ENCODE measurements at places on chromosomes 7 and 10.

DNA sequence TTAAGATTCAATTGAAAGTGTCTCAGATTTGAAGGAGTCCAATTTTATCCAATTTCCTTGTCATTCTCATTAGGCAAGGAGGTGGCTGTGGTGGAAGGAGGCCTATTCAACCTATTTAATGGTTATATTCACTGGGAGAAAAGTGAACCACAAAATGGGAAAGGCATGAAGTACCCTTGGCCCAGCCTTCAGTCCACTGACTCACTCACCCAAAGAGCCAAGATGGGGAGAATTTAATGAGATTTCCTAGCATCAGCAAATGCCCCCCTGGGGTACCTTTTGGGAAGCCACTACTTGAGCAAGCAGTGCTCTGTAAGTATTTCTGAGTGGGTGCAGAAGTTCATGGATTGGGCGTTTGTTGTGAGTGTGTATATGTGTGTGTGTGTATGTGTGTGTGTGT is 144.1 kb downstream of the NRP1 start:
- no peak for DNase-seq

DNA sequence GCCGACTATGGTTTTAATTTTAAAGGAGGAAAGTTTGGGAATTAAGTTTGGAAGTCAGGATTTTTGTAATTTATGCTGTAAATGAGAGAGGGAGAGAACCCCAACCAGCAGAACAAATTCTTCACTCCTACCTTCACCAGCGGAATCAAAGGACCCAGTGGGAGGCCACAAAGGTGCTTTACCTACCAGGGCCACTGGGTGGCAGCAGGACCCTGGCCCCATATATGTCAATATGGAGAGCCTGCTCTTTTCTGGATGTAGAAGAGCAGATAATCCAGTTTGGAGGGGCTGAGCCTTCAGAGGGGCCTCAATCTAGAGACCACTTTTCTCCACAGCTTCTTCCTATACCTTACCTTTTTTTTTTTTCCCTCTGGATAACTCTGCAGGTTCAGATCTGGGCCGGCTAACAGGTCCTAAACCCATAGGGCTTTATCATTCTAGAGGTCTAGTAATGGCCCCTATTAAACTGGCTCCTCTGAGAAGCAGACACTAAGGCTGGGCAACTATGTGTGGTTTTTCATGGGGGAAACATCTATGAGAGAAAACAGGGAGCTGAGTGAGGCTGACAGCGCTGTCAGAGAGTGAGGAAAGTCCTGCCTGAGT is 8.5 kb upstream of the SCD start:
- peak; percentile 75 for DNase-seq

- no peak for DNase-seq
Observed at GRCh38 chr7:118948508-118948907, 724.0 kb downstream of the ANKRD7 start.

- DNase-seq = no peak
Observed at GRCh38 chr7:39493934-39494333, 72.3 kb upstream of the YAE1 start.

DNA sequence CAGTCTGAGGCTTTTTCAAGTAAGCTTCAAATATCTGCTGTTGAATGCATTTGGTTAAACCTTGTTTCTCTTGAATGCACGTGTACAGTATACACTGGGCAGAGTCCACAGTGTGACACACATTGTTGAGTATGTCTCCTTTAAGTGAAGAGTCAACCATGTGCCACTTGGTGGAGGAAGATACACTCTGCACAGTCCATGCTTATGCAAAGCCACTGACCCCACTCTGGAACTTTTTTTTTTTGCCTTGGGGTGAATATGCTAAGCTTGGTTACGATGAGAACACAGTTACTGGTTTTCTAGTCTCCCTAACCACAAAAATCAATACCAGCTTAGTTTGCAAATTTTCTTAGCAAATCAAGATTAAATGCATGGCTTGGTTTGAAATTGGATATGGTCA is 186.8 kb upstream of the VIPR2 start:
- no peak for DNase-seq

GRCh38 chr7:46363688-46364087 is 442.6 kb upstream of the IGFBP3 start:
- no peak for DNase-seq

- DNase-seq = no peak
Observed at GRCh38 chr7:47295606-47296005, 286.3 kb downstream of the TNS3 start.

- peak; percentile 68 for DNase-seq
Observed at GRCh38 chr7:6589829-6590644, at the start of gene INTS15. TSS of gene INTS15 (plus strand) at chr7:6590021. CDS start at chr7:6590284, 263 bp downstream.

DNA sequence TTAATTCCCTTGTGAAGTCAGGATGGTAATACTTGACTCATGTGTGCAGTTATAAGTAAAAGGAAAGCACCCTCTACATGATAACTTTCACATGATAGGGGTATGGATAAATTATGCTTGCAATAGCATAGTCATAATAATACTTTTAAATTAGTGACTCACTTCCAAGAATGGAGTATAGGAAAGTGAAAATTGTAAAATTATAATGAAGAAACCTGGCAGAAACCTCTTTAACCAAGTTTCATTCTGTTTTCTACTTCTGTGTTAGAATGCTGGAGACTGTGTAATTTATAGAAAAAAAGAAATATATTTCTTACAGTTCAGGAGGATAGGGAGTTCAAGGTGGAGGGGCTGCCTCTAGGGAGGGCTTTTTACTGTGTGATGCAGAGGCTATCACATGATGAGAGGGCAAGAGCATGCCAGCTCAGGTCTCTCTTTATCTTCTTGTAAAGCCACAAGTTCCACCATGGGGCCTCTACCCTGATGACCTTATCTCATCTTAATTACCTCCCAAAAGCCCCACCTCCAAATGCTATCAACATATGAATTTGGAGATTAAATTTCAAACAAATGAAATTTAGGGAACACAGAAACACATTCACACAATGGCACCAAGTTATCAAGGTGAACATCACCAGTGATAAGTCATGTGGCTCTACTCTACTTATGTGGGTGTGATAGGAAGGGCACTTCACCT is 43.2 kb downstream of the HDAC9 start:
- no peak for DNase-seq

DNA sequence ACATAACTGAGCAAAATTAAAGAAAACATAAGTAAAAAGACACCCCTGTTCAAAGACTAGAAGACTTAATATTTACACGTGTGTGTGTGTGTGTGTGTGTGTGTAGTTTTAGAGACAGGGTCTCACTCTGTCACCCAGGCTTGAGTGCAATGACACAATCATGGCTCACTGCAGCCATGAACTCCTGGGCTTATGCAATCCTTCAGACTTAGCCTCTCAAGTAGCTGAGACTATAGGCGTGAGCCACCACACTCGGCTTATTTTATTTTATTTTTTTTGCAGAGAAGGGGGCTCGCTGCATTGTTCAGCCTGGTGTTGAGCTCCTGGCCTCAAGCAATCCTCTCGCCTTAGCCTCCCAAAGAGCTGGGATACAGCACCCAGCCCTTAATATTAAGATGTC is 90.3 kb downstream of the JMJD1C start:
- DNase-seq = no peak

DNA sequence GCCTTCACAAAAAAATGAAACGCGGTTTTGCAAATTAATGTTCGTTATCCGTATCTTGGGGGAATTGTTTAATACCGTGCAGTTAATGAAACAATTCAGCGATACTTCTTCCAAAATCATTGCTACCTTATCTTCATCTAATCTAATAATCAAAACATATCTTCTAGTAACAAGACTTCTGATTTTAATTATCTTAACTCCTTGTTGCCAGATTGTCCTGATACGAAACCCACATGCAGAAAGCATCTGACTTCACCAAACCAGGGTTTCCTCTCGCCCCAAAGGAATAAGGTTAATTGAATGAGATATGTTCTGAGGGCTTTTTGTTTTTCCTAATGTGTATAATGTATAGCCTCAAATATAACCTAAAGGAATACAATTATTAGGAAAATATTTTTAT is 105.2 kb upstream of the SH2B2 start:
- no peak for DNase-seq

DNA sequence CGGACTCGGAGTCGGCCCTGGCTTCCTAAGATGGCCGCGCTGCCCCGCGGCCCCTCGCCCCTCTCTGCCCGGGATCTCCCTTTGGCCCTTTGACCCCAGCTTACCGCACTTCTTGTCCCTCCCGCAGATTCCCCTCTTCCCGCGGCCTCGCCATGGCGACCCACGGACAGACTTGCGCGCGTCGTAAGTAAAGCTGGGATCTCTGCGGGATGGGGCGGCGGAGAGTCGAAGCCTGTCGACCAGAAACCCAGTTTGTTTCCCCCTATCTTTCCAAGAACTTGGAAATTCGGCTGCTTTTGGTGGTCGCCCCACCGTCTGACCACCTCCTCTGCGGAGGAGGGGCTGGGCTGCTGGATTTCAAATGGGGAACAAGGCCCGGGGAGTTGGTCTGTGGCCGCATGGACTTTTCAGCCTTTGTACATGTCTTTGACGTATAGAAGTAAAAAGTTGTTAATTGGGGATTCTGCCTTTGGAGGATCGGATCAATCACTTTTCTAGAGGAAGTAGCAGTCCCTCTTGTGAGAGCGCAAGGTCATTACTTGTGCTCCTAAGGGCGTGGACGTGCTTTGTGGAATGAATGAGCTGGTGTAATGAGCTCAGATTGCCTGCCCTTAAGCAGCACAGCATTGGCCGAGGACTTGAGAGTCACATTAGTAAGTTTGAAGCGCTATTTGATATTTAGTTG is 553 bp downstream of the VDAC2 start:
- DNase-seq = no peak

- DNase-seq = no peak
Observed at GRCh38 chr10:126061526-126061925, 165.2 kb downstream of the FANK1 start.

GRCh38 chr7:2000746-2001321 is 231.9 kb downstream of the MAD1L1 start:
- no peak for DNase-seq

- DNase-seq = no peak
Observed at GRCh38 chr7:72924386-72924732, 536 bp upstream of the POM121 start.

- no peak for DNase-seq
Observed at GRCh38 chr7:98278936-98279335, 2.5 kb upstream of the BRI3 start.

DNA sequence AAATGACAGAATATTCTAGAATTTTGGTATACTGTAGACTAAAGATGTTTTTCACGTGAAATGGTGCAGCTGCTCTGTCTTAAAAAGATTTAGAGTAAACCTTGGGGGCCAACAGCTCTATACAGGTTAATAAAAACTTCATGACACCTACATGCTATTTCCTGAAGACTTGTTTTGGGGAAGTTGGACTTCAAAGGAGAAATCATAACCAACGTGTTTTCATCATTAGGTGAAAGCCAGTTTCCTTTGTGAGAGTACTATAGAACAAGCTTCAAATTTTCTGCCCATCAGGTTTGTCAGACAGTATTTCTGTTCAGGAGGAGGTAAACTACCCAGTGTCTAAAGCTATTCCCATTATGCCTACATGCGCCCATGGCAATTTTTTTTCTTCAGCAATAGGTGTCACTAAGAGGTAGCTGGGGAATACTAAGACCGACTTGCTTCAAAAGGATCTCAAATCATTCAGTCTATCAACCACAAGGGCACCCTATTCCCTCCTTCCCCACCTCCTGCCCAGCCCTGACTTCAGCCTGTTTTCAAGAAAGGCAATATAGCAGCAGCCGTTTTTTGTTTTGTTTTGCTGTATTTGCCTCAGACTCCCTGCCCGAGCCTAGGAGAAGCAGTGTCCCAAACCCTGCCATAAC is 237.3 kb upstream of the SP8 start:
- DNase-seq = no peak

DNA sequence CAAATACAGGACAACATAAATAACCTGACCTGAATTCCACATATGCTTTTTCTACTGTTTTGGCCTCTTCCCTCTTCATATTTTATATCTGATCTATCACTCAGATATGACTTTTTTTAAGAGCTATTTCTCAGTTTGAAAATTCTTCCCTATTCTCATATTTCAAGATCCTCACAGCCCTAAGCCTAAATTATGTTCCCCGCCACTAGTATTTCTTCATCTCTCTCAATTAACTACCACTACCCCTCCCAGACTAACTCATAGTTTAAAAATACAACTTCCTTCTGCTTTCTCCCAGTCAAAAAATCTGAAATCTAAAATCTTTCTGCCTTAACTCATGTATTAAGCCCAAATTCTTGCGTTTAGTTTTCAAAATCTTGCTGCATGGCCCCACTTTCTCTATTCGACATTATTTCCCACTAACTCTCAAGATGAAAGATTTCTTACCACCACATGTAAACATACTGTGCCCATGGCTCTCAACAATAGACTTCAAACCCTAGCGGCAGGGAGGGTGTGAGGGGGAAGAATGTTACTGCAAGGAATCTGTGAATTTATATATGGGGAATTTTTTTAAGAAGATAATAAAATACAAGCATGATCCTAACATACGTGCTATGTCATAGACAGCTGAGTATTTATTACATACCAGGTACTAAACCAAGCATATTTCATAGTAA is 64.6 kb downstream of the TFEC start:
- DNase-seq = no peak

DNA sequence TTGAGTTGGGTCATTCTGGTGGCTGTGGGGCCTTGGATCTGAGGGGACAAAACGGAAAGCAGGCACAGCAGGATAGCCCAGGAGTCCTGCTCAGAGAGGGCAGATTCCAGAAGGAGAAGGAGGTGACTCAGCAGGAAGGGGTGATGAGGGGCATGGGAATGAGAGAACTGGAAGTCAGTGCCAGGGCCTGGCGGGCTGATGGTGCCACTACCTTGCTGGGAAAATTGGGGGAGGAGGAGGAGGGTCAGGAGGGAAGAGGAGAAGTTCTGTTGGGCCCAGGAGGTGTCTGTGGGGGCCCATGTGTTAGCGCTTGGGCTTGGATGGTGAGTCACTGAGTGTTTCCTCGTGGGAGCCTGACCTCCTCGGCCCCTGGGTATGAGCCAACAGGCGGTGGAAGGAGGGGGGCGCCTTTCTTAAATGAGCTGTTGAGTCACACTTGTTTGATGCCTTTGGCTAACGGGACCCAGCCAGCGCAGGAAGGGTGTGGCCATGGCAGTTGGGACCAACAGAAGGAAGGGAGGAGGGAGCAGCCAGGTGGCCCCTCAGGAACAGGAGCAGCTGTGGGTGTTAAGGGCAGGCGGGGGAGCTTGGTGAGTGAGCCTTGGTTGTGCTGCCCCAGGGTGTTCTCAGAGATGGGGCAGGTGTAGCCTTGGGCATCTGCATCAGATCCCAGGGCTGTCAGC is 130.0 kb upstream of the BTBD16 start:
- no peak for DNase-seq

Measured in activated naive CD4-positive, alpha-beta T cell (primary cell).